COR-L47 (cell line): ENCODE measurements at places on chromosomes 3 and 15.
A peak's percentile ranks its signal among the peaks of the same experiment; 100 is the strongest.

GRCh38 chr3:149781211-149781610 lies 11.1 kb downstream of the ANKUB1 start:
- DNase-seq, result no peak

DNA sequence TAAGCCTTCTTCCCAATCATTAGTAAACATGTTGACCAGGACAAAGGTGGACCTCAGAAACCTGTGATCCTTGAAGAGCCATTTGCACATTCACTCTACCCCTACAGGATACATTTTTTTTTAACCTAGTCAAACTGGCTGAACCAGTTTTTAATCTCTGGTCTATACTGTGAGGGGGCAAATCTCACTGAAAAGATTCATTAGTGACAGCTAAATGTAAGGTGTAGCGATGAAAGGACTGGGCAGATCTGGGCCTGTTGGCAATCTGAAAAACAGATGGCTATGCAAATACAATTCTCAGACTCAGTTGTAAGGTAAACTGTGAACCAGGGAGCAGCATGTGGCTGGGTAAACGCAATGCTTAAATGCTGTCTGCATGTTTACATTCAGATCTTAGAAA lies 75.6 kb upstream of the SNTN start:
- peak; percentile 69 for DNase-seq

- no peak for DNase-seq
Observed at GRCh38 chr15:54599386-54599785, 597.4 kb downstream of the RSL24D1 start.

GRCh38 chr3:53226142-53226840 lies 29.5 kb downstream of the TKT start:
- DNase-seq, result no peak

GRCh38 chr3:25665315-25666280 lies 891 bp upstream of the TOP2B start:
- DNase-seq, result no peak

DNA sequence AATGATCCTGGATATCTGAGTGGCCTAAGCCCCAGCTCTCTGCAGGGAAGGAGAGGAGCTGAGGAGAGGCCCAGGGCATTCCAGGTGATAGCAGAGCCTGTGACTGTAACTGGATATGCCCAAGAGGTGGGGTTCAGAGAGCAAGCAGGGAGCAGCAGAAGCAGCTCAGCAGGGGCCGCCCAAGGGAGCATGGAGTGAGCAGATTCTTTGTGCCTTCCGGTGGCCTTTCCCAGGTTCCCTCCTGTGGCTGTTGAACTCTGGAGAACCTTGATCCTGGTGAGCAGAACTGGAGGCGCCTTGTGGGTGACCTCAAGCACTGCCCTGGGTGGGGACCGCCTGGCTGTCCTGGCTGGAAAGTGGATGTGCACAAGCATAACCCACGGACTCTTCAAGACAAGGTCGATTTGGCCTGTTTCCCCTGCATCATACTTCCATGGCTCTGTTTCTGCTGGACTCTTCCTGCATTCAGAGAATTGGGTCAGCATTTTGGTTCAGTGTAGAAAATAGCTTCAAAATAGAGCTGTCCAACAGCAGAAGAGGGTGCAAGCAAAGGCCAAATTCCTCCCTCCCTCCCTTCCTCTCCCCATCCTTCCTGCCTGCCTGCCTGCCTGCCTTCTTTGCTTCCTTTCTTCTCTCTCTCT lies 76.1 kb downstream of the ARNT2 start:
- no peak for DNase-seq

- DNase-seq, result peak; percentile 64
Observed at GRCh38 chr15:68256675-68257450, 20.7 kb upstream of the FEM1B start.

DNA sequence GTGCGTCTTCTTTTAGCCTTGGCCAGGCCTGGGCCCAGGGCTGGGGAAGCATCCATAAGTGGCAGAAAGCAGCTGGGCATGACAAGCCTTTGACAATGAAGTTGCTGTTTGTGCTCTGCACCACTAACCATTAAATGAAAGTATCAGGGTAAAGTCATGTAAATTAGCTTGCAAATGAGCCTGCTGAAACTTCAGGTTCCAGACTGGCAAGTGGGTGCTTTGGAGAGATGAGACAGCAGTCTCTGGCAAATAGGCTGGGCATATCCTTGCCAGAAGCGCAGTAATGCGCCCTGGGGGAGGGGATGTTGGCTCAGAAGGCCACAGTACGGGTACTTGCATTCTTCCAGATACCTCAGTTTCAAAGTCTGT lies 40.7 kb downstream of the RAB6B start:
- no peak for DNase-seq

GRCh38 chr15:79380755-79381497 lies 51.2 kb upstream of the MINAR1 start:
- peak; percentile 70 for DNase-seq

- no peak for DNase-seq
Observed at GRCh38 chr3:172939651-172940293, 189.2 kb downstream of the ECT2 start.

- DNase-seq, result no peak
Observed at GRCh38 chr15:69849232-69849610, 248.5 kb downstream of the TLE3 start.

- DNase-seq, result no peak
Observed at GRCh38 chr3:111837112-111837511, 22.0 kb upstream of the PHLDB2 start.

- no peak for DNase-seq
Observed at GRCh38 chr3:190048932-190049441, 71.7 kb downstream of the P3H2 start.

DNA sequence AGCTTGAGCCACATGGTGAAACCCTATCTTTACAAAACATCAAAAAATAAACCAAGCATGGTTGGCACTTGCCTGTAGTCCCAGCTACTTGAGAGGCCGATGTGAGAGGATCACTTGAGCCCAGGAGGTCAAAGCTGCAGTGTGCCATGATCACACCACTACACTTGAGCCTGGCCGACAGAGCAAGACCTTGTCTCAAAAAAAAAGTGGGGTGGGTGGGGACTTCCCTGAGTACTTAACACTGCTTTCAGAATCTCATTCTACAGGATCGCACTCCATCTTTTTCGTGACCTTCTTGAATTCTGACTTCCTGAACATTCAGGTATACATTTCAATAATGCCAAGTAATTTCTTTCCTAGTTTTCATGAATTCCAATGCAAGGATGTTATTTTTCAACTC lies 91.3 kb downstream of the PDE8A start:
- no peak for DNase-seq

DNA sequence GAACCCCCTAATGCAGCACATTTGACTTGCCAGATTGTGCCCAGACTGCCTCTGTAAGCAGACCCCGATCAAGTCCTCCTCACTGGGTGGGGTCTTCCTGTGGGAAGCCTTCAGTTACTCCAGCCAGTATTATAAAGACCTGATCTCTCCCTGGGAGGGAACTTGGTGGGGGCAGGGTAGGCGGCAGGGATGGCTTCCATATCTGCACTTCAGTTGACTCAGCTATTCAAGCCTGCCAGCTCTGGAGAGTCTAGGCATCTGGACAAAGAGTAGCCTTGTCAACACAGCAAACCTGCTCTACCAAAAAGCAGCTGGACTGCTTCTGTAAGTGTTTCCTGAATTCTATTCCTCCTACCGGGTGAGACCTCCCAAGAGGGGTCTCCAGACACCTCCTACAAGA lies 21.0 kb upstream of the SLC25A38 start:
- DNase-seq, result no peak

GRCh38 chr3:178561239-178561638 lies 25.0 kb downstream of the KCNMB2 start:
- no peak for DNase-seq

DNA sequence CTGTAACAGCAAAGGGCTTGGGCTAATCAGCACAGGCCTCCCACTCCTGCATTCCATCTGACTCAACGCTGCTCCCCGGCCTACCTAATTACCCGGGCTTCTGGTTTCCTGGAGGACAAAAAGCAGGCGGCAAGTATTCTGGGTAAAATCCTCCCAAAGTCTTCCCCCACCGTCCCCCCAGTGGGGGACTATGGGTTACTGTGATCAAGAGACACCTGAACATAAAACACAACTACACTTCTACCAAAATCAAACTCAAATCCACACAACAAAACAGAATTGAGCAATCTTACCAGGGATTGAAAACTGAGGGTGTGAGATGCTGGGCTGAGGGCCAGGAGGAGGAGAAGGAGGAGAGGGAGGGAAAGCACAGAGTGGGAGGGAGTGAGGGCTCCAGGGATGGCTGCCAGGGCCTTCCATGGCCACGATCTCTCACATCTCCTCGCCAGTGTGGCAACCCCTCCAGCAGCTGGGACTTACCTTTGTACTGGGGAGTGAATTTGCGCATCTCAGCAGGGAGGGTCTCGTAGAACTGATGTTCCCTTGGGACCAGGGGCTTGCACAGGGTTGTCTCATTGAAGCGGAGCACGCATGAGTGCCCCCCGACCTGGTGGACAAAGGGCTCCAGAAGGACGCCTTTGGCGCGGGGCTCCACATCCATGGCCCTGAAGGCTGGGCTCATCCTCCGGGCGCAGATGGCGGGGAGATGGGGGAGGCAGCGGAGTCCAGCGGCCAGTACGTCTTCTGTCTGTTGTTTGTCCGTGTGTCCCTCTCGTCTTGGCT lies 9.1 kb upstream of the NCKIPSD start:
- DNase-seq, result no peak

GRCh38 chr15:81604713-81605112 lies 230.7 kb upstream of the TMC3 start:
- no peak for DNase-seq

GRCh38 chr3:37229740-37230139 lies 55.4 kb upstream of the LRRFIP2 start:
- DNase-seq, result no peak

- DNase-seq, result peak; percentile 92
Observed at GRCh38 chr3:122382888-122383666, at the start of gene MIX23. Gene MIX23, minus strand, starts transcription at chr3:122383231. Its CDS starts 7 bp downstream, at chr3:122383224.

DNA sequence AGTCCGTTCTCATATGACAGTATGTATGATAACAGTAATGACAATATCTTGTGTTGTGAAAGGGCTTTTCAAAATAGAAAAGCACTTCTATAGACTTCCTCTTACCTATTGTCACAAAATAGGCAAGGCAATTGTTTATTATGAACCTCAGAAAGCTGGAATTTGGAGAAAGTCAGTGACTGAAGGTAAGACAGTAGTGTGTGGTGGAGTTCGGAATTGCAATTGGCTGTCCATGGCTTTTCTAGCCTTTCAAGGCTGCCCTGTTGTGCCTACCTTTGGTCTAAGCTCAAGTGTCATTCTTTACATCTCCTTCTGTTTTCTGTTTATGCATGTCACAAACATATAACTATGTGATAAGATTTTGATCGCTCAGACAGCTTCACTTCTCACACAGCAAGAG lies 219.3 kb upstream of the NR2E3 start:
- no peak for DNase-seq

DNA sequence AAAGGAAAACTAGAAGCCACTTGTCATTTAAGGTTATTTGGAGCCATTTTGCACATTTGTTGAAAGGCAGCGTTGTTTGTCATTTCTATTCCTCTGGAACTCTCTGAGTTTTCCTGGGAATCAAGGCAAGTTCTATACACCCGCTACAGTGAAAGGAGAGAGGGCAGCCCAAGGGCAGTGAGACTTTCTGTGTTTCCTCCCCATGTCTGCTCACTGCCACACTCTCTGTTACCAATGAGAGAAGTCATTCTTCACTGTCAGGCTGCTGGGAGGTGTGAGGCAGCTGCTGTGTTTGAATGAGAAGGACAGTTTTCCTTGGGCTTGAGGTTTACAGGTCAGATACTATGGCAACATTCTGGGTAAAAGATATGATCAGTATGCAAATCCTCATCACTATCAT lies 36.0 kb downstream of the ATP13A5 start:
- DNase-seq, result no peak

GRCh38 chr3:39191773-39192172 lies 622 bp downstream of the XIRP1 start:
- DNase-seq, result no peak

GRCh38 chr3:178491751-178492150 lies 44.5 kb upstream of the KCNMB2 start:
- DNase-seq, result peak; percentile 60

DNA sequence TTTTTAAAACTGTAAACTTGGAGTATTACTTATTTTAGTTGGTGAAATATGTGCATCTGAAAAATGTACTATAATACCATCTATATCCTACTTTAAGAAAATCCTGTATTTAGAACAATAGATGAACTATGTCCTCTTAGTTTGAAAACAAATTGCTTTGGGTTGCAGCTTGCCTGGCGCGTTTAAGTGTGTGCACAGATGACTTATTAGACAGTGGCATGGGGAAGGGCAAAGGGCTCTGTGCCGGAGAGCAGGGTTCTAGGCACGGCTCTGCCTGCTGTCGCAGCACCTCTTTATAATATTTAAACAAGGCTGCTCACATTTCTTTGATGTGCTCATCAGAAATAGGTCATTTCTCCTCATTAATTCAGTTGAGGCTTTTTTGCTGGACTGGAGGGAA lies 10.0 kb downstream of the PXK start:
- DNase-seq, result no peak

DNA sequence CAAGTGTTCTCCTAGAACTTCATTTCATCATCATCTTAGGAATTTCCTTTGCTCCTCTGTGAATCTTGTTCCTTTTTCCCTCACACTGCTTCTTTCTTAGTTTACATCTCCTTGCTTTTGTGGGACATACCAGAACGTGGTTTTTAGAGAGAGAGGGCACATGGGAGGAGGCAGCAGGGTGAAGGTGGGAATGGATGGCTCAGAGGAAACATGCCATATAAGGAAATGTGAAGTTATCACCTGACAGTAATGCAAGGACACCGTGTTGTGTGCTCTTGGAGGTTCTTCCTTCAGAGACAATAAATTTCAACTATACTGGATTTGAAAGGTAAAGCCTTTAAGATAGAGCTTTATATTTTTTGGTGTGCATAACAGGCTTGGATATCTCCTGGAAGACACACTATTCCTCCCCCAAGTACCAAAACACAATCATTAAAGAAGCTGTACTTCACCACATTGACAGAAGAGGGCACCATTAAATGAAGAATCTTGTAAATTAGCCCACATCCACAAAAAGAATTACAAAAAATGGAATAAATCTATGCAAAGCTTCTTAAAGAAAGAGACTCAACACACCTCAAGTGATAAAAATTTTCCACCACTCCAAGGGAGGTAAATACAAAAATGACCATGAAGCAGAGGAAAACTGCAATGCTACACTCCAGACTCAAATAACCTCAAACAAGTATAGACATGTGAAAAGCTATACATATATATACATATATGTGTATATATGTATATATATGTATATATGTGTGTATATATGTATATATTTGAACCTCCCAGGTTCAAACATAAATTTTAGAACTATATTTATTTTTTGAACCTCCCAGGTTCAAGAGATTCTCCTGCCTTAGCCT lies 26.1 kb downstream of the RPL39L start:
- DNase-seq, result no peak

DNA sequence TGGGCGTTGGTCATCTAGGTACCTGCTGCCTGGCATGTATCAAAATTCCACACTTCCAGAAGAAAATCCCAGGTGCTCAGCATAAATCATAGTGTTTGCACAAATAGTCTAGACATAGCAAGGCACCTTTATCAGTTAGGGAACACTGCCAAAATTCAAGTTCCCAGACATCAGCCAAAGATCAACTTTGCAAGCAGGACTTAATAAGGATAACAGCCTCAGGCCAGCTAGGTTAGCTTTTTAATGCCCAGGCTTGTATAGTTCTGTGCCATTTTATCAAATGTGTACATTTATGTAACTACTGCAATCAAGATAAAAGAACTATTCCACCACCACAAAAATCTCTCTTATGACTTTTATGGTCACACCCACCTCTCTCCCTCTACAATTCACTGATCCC lies 30.7 kb downstream of the DZIP3 start:
- no peak for DNase-seq

GRCh38 chr3:189410522-189410921 lies 220.7 kb upstream of the TP63 start:
- no peak for DNase-seq
